ENCODE measurements at places on chromosomes 3 and 15.

DNA sequence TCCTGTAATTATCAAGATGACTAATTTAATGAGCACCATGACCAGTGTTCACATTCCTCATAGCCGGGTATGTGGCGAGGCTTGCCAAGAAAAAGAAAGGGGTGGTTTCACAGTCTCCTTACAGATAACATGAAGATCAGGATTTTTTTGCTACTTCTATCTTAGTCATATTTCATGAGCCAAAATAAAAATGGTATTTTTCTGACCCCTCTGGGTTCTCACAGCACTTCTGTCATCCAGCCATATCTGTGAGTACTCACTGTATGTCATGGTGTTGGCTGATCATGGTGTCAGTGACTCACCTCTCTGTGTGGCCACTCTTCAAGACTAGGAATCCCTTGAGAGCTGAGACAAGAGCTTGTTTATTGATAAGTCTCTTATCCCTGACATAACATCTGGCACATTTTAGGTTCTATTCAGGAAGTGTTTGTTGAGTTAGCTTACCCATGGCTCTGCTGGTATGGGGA is 130.5 kb upstream of the LMCD1 start:
- no peak for DNase-seq

GRCh38 chr3:32817558-32818228 is at the start of gene TRIM71:
Gene TRIM71 (plus strand): TSS chr3:32817997. CDS start chr3:32818081, 84 bp downstream.
- DNase-seq, result no peak

DNA sequence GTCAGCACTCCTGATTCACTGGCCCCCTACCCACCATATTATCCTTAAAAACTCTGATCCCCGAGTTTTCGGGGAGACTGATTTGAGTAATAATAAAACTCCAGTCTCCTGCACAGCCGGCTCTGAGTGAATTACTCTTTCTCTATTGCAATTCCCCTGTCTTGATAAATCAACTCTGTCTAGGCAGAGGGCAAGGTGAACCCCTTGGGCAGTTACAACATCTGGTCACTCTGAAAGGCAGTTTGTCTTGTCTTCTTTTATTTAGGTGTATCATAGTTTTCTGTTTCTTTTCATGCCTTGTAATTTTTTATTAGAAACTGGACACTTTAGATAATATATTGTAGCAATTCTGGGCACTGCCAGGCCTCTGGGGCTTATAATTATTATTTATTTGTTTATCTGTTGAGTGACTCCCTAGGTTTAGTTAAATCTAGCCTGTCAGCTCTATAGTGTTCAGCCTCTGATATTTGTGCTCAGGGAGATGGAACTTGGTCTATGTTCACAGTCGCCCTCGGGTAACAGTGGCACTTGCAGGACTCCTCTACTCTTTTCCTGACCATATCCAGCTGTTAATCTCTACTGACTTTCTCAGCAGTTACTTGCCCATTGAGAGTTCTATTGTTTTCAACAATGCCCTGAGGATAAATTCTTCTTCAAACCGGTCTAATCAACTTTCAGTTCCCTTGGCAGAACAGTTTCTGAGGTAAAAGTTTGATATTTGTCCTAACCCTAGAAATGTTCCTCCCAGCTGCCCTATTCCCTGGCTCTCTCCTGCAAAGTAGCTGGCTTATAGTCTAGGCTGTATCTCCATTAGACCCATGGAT is 15.5 kb upstream of the PLAAT1 start:
- no peak for DNase-seq

DNA sequence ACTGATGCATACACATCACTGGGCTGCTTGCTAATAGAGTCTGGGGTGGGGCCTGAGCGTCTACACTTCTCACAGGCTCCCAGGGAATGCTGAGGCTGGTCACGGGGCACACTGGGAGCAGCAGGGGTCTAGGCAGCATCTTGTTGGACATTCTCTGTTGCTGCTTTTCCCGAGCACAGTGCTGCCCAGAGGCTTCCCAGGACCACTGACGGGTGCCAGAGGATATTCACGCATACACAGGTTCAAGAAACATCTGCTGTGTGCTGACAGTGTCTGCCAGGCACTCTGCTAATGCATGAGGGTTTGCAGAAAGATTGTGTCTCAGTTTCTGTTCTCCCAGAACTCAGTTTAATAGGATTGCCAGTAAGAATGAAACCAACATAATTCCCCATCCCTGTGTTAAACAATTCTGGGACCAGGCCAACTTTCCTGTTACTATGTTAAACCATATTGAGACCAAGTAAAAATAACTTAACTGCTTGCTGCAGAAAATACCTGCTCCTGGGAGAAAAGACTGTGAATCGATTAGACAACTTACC is 23.9 kb upstream of the BCL2L10 start:
- DNase-seq, result no peak

DNA sequence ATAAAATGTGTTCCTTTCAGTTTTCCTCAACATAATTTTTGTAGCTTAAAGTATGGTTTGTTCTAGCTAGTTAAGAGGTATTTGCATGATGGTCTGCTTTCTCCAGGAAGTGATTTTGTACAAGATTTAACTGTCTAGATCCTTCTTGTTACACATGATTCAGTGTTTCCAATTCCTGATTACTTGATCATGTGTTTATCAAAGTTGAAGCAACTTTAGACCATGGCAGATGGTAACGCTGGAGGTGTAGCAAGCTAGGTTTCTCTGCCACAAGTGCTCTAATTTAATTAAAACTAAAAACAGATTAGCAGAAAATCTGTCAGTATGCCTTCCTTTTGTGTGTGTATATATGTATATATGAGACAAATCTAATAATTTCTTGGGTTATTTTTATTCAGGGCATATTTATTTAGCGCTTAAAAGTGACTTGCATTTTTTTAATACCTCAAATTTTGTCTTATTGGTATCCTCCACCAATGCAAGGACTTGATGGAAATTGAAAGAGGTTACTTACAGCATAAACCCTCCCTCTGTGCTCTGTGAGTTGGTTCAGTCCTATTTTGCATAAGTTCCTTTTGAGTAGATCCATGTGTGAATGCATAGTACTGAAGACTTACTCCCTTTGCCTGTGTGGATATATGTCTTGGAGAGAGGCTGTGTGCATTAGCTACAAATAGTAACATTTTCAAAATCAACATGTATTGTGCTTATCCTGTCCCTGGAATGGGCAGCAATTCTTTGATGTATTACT is 157.3 kb upstream of the CGNL1 start:
- DNase-seq, result no peak

DNA sequence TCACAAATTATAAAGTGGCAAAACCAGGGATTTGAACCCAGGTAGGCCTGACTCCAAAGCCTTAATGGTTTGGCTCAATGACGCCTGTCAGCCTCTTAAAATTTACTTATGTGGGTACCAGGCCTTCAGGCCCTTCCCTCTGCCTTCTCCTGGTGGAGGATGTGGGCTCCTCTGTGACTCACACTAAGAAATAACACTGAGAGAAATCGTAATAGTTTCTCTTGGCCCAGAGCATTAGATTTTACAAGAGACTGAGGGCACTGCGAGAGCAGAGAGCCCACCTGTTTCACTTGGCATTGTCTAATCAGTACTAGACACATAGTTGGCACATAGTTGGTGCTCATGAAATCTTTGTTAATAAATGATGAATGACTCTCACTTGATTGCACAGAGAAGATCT is 505.2 kb downstream of the SHQ1 start:
- no peak for DNase-seq

DNA sequence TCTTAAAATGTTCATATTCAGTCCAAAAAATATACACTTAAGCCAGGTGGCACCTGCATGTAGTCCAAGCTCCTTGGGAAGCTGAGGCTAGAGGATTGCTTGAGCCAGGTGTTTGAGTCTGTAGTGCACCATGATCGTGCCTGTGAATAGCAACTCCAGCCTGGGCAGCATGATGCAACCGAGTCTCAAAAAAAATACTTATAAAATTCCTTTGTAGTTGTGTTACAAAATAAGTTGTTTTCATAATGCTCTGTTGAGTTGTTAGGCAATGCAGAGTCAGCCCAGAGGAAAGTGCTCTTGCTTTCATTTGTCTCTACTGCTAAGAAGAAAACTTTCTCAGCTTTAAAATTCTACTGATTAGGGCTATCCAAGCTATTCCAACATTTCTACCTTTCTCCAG is 442.8 kb upstream of the ARRDC4 start:
- DNase-seq, result no peak

DNA sequence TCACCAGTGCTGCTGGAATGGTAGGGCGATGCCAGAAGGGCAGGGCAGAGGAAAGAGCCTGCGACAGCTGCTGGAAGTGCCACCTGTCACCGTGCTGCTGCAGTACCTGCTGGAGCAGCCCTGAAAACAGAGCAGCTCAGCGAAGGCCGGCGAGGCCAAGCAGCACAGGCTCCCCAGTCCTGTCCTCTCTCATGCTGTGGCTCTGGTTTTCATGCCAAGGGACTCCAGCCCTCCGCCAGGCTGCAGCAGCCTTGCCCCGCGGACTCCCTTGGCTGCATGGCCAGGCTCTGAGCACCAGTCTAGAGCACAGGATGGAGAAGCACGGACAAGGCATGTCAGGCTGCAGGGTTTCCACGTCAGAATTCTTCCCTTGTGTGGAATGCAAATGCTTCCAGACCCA is 43.9 kb downstream of the ADCY5 start:
- no peak for DNase-seq
